ENCODE measurements at places on chromosomes 3 and 15. TPM values are rescaled to one million over a fixed set of nuclear protein-coding genes. Genes with fewer than 3 reads are reported as not detected.

Gene SI
- total RNA-seq: not detected

Gene LEKR1
- total RNA-seq: 0.59 TPM

Gene C15orf62
- total RNA-seq: 0.12 TPM

Gene CCR1
- not detected for total RNA-seq

Gene ZNF197
- total RNA-seq: 20.2 TPM

Gene UBA7
- total RNA-seq: 26.3 TPM

Gene TRIM42
- total RNA-seq: not detected

Gene DHX30
- total RNA-seq: 73.7 TPM

Gene BNIP2
- total RNA-seq: 58.1 TPM

- no peaks in the 10 kb centered on the region for H3K27me3 ChIP-seq
- H3K27ac ChIP-seq: peak within 1 kb of the TSS; percentile 97
- peaks cover 2% of the 10 kb centered on the region for H3K36me3 ChIP-seq
- peak within 1 kb of the TSS; percentile 93 for H3K4me3 ChIP-seq
- H3K4me1 ChIP-seq: peaks cover 32% of the 10 kb centered on the region
- DNase-seq: peak; percentile 100
These were observed at the start of gene ADAM10 for GRCh38 chr15:58749532-58750337. Gene ADAM10, minus strand, starts transcription at chr15:58749707. Its CDS starts 173 bp downstream, at chr15:58749534.

- no peak overlapping the region for H3K4me3 ChIP-seq
- peaks cover 3% of the 10 kb centered on the region for H3K36me3 ChIP-seq
- no peaks in the 10 kb centered on the region for H3K27me3 ChIP-seq
- DNase-seq: no peak
- H3K27ac ChIP-seq: no peak overlapping the region
- peaks cover 53% of the 10 kb centered on the region for H3K4me1 ChIP-seq
These were observed 22.9 kb downstream of the ANP32A start for GRCh38 chr15:68797599-68798345.

- H3K36me3 ChIP-seq: peaks cover 3% of the 10 kb centered on the region
- no peak overlapping the region for H3K27ac ChIP-seq
- no peak for DNase-seq
- no peak overlapping the region for H3K4me3 ChIP-seq
- H3K27me3 ChIP-seq: no peaks in the 10 kb centered on the region
These were observed 6.1 kb downstream of the SCAP start for GRCh38 chr3:47469616-47470015.

DNA sequence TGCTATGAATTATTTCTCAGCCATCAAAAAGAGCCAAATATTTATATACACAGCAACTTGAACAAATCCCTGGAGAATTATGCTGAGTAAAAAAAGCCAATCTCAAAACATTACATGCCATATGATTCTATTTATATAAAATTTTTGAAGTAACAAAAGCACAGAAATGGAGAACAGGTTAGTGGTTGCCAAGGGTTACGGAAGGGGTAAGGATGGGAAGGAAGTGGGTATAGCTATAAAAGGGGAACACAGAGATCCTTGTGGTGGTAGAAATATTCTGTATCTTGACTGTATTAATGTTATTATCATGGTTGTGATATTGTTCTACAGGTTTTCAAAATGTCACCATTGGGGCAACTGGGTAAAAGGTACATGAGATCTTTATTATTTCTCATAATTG lies 62.3 kb upstream of the ASB14 start:
- no peak overlapping the region for H3K27ac ChIP-seq
- H3K27me3 ChIP-seq: peaks cover 7% of the 10 kb centered on the region
- H3K36me3 ChIP-seq: no peaks in the 10 kb centered on the region

DNA sequence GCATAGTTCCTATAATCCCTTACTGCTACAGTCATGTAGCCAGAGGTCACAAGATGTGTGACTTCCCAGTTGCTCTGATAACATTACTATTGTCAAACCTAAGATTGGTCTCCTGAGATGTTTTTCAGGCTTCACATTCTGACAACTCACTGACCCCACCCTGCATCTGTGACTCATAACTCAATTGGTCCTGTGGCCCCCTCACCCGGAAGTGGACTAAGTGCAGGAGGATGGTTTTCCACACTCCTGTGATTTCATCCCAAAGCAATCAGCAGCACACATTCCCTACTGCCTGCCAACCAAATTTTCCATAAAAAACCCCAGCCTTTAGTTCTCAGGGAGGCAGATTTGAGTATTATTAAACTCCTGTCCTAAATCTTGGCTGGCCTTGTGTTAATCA lies 564.9 kb upstream of the ZNF385D start:
- no peak overlapping the region for H3K27ac ChIP-seq
- no peaks in the 10 kb centered on the region for H3K36me3 ChIP-seq
- no peaks in the 10 kb centered on the region for H3K4me1 ChIP-seq
- no peak for DNase-seq

DNA sequence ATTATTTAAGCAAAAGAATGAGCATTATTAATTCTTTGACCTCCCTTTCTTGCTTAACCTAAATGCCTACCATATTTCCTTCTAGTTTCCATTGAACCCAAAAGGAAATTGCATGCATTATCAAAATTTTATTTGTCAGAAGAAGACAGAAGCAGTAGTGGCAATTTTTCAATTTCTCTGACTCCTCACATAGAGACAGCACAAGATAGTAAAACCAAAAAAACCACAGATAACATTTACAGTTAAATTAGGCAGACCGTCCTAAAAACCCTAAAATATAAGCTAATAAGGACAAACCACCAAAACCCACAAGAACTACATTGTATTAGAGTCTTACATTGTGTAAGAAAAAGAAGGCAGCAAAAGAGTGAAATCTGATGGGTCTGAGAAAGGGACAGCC lies 27.1 kb downstream of the GOLGB1 start:
- no peaks in the 10 kb centered on the region for H3K4me1 ChIP-seq
- no peak for DNase-seq
- no peak overlapping the region for H3K4me3 ChIP-seq
- peaks cover 62% of the 10 kb centered on the region for H3K36me3 ChIP-seq

DNA sequence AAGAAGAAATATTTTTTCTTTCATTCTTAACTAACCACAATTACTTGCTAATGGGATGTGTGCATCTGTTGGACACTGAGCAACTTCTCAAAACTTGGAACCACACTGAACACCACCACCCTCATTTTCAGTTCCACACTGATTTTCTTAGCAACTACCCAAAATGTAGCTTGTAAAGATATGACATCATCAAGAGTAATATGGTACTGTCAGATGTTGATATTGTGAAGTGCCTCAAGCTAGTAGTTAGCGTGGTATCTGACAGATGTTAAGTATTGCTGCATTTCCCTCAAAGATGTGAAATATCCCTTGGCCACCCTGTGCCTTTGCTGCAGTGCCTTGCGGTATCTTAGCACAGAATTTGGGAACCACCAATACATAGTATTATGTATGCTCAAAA lies 9.3 kb downstream of the RFTN1 start:
- H3K27me3 ChIP-seq: no peaks in the 10 kb centered on the region
- H3K27ac ChIP-seq: no peak overlapping the region
- peaks cover 13% of the 10 kb centered on the region for H3K36me3 ChIP-seq
- no peak for DNase-seq
- H3K4me1 ChIP-seq: peaks cover 12% of the 10 kb centered on the region

DNA sequence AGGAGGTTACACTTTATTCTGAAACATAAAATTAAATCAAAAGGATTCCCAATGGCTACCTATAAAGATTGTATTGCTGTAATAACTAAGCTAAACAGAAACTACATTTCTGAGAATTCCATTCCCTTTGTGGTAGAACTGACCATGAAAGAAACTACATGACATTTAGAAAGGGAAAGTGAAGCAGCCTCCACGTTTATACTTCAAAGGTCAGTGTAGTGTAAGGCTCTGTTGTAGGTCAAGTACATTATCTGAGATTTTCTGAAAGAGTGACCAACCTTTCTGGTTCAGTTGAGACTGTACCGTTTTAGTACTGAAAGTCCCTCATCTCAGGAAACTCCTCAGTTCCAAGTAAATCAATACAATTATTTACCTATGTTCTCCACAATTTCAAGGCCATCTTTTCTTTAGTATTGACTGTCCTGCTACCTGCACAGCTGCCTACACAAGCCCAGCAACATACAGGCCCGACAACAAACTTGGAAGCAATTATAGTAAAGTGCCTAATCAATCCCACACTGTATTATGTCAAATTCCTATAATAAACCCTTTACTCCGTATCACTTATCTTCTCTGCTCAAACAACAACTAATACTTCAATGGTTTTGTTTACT lies 343.0 kb downstream of the PLOD2 start:
- H3K27ac ChIP-seq: no peak overlapping the region
- H3K36me3 ChIP-seq: no peaks in the 10 kb centered on the region
- no peaks in the 10 kb centered on the region for H3K4me1 ChIP-seq
- no peak overlapping the region for H3K4me3 ChIP-seq

DNA sequence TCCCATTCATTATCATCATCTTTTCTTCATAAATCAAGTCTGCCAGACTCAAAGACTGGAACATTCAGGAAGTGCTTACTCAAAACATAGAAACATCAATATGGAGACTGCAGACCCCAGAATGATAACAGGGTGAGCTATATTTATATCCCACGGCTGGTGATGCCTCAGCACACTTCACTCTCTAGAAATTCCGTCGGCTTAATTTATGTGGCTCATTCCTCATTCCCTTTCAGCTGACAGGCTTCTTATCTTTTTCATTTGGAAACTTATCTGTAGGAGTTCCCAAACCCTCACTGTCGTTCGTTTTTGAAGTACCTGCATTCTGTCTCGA lies 45.5 kb downstream of the RFTN1 start:
- peaks cover 17% of the 10 kb centered on the region for H3K36me3 ChIP-seq
- H3K27me3 ChIP-seq: no peaks in the 10 kb centered on the region
- no peak for DNase-seq
- H3K27ac ChIP-seq: no peak overlapping the region

DNA sequence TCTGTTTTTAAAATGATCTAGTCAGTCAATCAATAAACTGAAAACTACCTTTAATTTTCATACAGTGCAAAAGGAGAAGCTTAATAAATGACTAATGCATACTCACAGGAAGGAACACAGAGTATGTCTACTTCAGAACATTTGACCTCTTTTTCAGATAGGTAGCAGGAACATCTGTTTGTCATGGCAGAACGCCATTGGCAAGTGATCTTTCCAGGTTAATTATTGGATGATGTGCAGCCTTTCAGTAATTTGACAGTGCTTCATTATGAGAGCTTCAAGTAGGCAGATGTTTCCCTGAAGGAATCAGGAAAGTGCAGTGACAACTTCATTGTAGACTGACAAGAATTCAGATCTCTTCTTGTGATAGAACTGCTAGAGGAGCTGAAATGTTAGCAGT lies 325.0 kb downstream of the OTOL1 start:
- H3K36me3 ChIP-seq: no peaks in the 10 kb centered on the region
- DNase-seq: no peak
- H3K27me3 ChIP-seq: peaks cover 2% of the 10 kb centered on the region
- H3K4me1 ChIP-seq: no peaks in the 10 kb centered on the region

GRCh38 chr3:57961828-57962447 lies 46.3 kb upstream of the FLNB start:
- H3K4me1 ChIP-seq: peaks cover 18% of the 10 kb centered on the region
- no peak overlapping the region for H3K4me3 ChIP-seq
- DNase-seq: no peak
- H3K27me3 ChIP-seq: no peaks in the 10 kb centered on the region
- no peak overlapping the region for H3K27ac ChIP-seq
- H3K36me3 ChIP-seq: no peaks in the 10 kb centered on the region

- peaks cover 3% of the 10 kb centered on the region for H3K36me3 ChIP-seq
- no peaks in the 10 kb centered on the region for H3K27me3 ChIP-seq
- H3K4me1 ChIP-seq: peaks cover 50% of the 10 kb centered on the region
- H3K27ac ChIP-seq: peak overlapping the region; percentile 89
These were observed 1.0 kb downstream of the UBE2E1 start for GRCh38 chr3:23806534-23807423.

GRCh38 chr15:96276438-96277210 lies 53.9 kb upstream of the NR2F2 start:
- H3K4me1 ChIP-seq: peaks cover 42% of the 10 kb centered on the region
- H3K27ac ChIP-seq: no peak overlapping the region
- DNase-seq: no peak
- peaks cover 19% of the 10 kb centered on the region for H3K36me3 ChIP-seq
- no peak overlapping the region for H3K4me3 ChIP-seq

- no peak overlapping the region for H3K27ac ChIP-seq
- no peaks in the 10 kb centered on the region for H3K27me3 ChIP-seq
- no peak for DNase-seq
- no peak overlapping the region for H3K4me3 ChIP-seq
- H3K4me1 ChIP-seq: peaks cover 6% of the 10 kb centered on the region
- H3K36me3 ChIP-seq: no peaks in the 10 kb centered on the region
These were observed 75.6 kb downstream of the IQCH start for GRCh38 chr15:67329984-67330733.

DNA sequence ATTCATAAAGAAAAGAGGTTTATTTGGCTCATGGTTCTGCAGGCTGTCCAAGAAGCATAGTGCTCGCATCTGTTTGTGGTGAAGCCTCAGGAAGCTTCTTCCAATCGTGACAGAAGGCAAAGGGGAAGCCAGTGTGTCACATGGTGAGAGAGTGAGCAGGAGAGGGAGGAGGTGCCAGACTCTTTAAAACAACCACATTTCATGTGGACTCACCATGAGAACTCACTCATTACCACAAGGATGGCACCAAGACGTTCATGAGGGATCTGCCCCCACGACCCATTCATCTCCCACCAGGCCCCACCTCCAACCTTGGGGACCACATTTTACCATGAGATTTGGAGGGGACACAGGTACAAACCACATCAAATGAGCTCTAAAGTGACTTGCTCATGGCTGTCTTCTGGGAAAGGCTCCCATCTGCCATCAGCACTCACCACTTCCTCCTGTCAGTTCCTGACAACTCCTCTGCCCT lies 327.3 kb upstream of the TLE3 start:
- no peak for DNase-seq
- H3K27ac ChIP-seq: no peak overlapping the region
- peaks cover 60% of the 10 kb centered on the region for H3K27me3 ChIP-seq
- no peak overlapping the region for H3K4me3 ChIP-seq
- no peaks in the 10 kb centered on the region for H3K36me3 ChIP-seq

DNA sequence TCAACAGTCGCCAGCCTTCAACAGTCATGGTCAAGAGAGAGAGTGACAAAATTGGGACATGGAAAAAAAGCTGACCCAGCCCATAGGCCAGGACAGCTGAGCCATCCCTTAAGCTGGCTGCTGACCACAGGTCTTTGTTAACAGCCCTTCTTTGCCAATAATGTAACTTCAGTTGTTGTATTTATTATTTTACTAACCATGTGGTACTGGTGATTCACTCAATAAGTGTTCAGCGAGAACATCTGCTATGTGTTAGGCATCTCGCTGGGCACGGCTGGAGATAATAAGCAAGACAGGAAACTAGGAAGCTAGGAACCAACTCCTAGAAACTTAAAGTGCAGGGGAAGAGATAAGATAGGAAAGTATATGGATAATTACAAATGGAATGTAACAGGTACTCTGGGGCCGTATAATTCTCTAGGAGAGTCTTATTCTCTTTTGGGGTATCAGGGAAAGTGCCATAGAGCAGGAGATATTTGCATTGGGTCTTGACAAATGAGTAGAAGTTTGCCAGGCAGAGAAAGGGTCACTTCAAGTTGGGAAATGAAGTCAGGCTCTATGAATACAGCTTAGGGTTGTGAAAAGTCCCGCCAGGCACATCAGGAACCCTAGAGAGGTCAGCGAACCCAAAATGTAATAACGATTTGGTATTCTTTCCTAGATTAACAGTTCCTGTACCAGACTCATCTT lies 84.0 kb upstream of the TRA2B start:
- peaks cover 26% of the 10 kb centered on the region for H3K4me1 ChIP-seq
- no peak for DNase-seq
- H3K4me3 ChIP-seq: no peak overlapping the region
- H3K27ac ChIP-seq: peak overlapping the region; percentile 69

Data from chondrocyte (in vitro differentiated cells).